ENCODE measurements at places on chromosomes 1 and 21. TPM values are rescaled to one million over a fixed set of nuclear protein-coding genes. Genes with fewer than 3 reads are reported as not detected.

DNA sequence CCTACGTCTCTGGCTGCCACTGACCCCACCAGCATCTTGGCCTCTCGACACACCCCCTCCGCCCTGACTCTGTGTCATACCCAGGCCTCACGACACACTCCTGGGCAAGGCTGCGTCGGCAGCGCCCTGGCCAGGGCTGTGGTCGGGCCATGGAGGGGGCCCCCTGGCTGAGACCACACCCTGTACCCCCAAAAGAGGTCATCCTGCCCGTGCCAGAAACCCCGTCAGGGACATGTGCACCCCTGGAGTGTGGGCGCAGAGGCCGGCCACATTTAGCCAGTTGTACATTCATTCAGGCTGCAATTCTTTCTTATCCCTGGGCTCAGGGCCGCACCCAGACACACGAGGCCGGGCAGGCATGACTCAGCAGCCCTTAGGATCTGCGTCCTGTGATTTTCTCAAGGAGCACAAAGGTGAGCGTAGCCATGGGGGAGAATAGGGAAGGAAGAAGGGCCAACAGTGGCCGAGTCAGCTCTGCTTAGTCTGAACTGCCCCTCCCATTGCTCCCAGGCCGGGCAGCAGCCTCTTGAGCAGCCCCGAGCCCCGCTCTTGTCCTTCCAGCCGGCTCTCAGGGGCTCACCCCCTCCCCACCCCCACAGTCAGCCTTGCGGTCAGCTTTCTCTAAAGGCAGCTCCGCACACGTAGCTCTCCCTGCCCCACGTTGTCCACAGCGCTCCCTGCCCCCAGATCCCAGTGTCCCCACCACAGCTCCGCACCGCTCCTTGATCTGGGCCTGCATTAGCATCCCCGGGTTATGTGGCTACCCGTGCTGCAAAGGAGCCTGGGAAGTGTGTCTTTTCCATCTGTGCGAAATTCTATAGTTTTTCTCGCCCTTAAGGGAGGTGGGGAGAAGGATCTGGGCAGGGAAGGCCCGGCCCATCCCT lies 7.9 kb downstream of the CSTB start:
- no peak for DNase-seq

DNA sequence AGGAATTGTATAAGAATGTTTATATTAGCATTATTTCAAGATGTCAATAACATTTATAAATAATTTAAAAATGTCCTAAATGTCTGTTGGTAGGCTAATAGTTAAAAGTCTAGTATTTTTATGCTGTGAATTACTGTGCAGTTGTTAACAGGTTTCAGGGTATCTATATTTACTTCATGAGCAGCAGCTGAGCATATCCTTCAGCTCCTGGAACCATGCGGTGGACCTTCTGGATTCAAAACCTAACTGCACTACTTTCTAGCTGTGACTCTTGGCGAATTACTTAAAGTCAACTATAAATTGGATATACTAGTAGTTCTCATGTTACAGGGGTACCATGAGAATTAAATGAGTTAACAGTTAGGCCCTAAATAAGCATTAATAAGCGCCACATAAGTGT lies 3.7 kb downstream of the CEP350 start:
- DNase-seq: no peak

SMIM1 gene
- 16.0 TPM for polyA plus RNA-seq

- peak; percentile 8 for DNase-seq
Measured at GRCh38 chr1:226223786-226224244, 351 bp downstream of the MIXL1 start.

PALMD gene
- 2.1 TPM for polyA plus RNA-seq

CDCA8 gene
- 16.0 TPM for polyA plus RNA-seq

TFF3 gene
- polyA plus RNA-seq: 6.7 TPM

KCNA3 gene
- polyA plus RNA-seq: 0.15 TPM

CFAP74 gene
- 1.3 TPM for polyA plus RNA-seq

GRCh38 chr1:4002061-4002521 lies 102.0 kb upstream of the C1orf174 start:
- DNase-seq: no peak

All from renal pelvis (tissue), 12 donors.